Peyer's patch (tissue), 4 donors: ENCODE measurements at places on chromosomes 13 and 19.

DNA sequence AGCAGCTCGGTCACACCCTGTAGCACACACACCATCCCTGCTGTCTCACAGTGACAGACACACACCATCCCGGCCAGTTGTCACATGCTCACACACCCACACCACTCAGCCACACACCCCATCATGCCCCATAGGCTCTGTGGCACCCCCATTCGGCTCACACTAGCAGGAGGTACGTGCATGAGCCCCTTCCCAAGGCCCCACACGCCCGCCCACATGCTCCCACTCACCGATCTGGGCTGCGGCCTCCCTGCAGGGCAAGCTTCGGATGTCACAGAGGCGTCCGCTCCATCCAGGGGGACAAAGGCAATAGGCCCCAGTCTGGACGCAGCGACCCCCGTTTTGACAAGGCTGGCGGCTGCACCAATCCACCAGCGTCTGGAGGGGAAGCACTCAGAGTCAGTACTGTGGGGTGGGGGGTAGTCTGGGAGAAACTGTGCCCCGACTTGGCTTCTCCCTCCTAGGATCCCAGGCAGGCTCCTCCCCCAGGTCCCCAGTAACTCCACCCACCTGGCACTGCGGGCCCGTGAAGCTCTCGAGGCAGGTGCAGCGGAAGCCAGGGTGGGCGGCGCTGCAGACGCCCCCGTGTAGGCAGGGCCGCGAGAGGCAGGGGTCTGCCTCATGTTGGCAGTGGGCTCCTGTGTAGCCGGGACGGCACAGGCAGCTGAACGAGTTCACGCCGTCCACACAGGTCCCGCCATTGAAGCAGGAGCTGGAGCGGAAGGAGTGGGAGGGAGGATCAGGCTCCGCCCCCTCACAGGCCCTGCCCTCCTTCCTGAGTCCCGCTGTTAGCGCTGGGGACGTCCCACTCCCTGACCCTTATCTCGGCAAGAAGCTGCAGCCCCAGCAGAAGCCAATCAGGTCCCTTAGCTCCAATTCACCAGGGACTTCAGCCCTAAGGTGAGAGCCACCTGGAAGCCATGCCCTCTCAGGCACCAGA is 20.1 kb downstream of the NOTCH3 start:
- DNase-seq = peak; percentile 84

DNA sequence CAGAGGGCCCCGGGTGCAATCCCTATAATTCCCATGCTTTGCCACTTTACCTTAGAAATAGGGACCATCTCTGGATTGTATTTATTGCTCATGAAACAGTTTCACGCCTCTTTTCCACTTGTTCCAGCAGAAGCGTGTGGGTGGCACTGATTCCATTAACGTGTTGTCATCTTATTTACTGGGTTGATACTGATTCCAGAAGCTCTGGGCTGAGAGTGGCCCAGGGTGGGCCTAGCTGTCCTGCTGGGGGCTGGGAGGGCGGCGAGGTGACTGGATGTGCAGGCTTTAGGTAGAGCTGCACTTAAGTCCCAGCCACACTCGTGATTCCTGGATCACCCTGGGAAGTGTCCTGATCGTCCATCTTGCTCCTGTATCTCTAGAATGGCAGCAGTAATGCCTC is 155.0 kb downstream of the TEX29 start:
- DNase-seq = no peak

DNA sequence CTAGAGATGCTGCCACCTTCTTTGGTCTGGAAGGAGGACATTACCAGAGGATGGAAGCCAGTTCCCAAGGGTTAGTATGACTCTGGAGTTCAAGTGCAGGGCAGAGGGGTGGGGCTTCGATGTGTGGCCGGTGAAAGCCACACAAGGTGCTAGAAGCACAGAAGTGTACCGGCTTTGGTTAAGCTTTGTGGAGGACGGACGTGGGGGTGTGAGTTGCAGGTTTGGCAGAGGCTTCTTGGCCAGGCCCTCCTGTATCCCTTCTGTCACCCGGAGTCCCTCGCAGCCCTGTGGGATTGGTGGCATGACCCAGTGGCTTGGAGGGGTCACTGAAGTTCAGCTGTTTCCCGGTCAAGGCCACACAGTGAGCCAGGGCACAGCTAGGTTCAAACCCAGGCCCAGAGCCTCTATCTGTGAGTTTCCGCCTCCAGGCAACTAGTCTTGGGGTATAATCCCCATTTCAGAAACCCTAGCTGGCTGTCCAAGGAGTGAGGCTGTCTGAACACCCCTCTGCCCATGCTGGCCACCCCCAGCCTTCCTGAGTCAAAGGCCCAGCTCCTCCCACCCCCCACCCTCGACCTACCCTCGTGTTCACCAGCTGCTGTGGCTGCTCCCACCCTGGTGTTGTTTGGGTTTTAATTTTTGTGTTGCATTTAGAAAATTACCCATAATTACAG is 4.6 kb upstream of the SSBP4 start:
- DNase-seq = peak; percentile 75

DNA sequence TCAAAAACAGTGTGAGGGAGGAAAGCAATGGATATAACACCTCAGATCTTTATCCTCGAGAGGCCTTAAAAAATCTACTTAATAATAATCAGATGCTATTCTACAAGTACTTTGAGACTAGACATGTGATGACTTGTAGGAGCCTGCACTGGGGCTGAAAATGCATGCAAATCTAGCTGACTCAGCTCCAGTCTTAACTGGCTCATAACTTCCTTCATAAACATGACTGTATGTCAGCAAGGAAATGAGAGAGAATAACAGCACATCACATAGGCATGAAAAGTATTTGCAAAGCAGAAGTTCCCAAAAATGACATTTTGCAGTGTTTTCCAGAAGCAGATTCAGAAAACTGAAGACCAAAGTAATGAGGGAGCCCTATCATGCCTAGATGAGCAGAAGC is 38.1 kb downstream of the PSG5 start:
- DNase-seq = no peak

DNA sequence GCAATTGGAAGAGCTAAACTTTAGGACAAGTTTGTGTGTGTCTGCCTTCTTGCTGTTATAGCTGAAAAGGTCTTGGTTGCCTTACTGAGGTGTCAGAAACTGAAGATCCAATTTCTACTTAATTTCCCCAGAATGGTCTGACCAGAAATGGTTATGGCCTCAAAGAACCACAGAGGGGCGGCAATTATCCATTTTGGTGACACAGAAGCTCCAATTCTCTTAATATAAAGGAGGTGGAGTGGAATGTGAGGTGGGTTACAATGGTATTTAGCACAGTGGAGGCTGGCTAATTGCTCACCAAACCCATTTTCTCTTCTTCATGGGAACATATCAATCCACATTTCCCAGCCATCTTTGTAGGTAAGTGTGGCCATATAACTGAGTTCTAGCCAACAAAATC is 1157.2 kb downstream of the OLFM4 start:
- DNase-seq = no peak

- no peak for DNase-seq
Measured at GRCh38 chr13:41613984-41614661, 156.8 kb downstream of the RGCC start.

- no peak for DNase-seq
Measured at GRCh38 chr19:47778954-47779351, 450 bp downstream of the SELENOW start.

DNA sequence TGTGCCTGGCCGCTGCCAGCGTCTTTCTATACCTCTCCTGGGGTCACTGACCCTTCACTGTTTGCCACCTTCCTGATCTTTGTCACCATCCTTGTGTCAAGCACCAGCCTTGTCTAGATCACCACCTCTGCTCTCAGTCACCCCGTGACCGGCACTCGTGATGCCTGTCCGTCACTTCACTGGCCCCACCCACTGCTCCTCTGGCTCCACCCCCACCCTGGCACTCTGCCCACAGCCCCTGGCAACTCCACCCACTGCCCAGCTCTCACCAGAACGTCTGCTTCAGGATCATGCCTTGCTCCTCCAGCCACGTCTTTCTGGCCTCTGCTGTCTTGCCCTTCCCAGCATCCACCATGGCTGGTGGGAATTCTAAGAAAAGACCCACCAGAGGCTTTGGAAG is 24.8 kb upstream of the PLA2G4C start:
- DNase-seq = no peak

GRCh38 chr13:80979035-80979641 is 638.2 kb upstream of the SPRY2 start:
- no peak for DNase-seq

DNA sequence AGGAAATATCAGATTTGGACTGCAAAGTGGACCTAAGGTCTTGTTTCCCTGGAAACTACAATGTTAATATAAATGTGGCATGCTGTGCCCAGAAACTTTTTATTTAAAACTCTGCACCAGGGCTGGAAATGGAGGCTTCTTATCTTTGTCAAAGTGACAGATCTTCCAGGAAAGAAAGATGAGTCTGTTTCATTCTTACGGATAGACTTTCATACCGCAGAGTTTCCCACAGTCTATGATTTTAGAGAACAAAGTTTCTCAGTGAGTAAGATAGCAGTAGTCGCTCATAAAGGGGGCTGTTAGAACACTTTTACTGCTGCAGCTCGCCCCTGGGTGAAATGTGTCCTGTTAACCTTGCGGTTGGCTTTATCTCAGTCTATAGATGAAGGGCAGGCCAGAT is 6.7 kb downstream of the CLEC11A start:
- DNase-seq = no peak

GRCh38 chr19:53157626-53158025 is 1.2 kb downstream of the ZNF347 start:
- DNase-seq = no peak
